ENCODE measurements at places on chromosomes 1 and 21. TPM values are rescaled to one million over a fixed set of nuclear protein-coding genes. Genes with fewer than 3 reads are reported as not detected.

Gene C1orf167
- total RNA-seq, result 2.8 TPM

Gene PCBP3
- 8.5 TPM for total RNA-seq

Gene C8B
- 0.30 TPM for total RNA-seq

Gene PIAS3
- 52.4 TPM for total RNA-seq

Gene LYPD8
- not detected for total RNA-seq

Gene UBE2Q1
- 61.6 TPM for total RNA-seq

Gene SMAP2
- 5.7 TPM for total RNA-seq

Gene HES2
- total RNA-seq, result 1.9 TPM

Gene FMO1
- not detected for total RNA-seq

Gene KCNE2
- total RNA-seq, result 0.44 TPM

Gene PROK1
- not detected for total RNA-seq

Gene SLAMF9
- not detected for total RNA-seq

Gene RNU1-3
- 1,267 TPM for total RNA-seq

Gene CYP4A22
- total RNA-seq, result not detected

Gene COL24A1
- 1.0 TPM for total RNA-seq

Gene LCE1C
- not detected for total RNA-seq

Gene AMY1A
- not detected for total RNA-seq

Measured in WTC11 (cell line).